GM20000 (cell line): ENCODE measurements at places on chromosomes 4 and X.

DNA sequence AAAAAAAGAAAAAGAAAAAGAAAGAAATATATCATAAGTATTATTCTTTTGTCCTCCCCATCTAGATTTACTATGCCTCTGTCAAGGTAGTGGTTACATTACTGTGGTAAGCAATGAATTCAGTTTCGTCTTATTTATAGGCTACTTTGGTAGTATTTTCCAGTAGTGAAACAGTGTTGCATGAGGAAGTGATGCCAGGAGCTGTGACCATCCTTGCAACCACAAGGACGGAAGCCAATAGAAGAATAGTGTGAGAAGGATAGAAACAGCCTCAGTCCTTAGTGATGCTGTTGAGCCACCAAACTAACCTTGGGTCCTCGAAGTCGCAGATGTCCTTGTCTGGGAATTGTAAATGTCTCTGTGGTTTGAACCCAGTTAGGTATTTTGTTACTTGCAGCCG is 328.5 kb downstream of the PPP3CA start:
- DNase-seq: peak; percentile 52

DNA sequence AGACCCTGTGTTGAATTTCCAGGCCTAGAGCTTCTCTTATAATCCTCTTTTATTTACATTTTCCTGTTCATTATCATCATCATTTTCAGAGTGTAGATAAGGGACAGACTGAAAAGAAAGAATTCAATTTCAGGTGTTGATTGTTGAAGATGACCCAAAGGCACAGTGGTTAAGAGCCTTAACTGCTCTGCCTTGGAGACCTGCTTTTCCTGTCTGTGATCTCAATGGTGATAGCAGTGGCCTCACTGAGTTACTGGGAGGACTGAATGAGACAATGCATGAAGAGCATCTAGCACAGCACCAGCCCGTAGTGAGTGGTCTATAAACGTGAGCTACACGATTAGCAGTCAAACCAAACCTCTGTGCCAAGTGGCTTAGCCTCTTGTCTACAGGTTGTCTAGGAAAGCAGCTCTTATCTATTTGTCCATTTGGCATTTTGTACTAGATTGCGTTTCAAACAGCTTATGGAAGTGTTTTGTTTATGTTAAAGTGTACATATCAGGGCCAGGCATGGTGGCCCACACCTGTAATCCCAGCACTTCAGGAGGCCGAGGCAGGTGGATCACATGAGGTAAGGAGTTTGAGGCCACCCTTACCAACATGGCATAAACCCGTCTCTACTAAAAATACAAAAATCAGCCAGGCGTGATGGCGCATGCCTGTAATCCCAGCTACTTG is 41.5 kb downstream of the SETD7 start:
- no peak for DNase-seq

DNA sequence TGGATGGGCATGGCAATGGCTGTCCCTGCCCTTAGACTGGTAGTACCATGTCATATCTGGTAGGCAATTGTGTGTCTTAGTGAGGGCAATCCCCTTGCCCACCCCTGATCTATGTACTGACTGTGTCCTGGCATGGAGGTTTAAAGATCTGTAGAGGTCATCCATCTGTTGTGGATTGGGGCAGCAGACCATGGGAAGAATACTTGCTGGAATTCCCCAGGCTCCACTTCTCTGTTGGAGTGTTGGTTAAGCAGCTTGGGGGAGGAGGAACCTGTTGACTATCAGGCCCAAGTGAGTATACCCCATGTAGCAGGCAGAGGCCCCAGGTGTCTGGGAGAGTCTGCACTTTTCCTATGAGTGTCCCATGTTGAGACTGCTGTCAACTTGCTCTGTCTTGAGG is 246.7 kb upstream of the DIPK2B start:
- DNase-seq: no peak

DNA sequence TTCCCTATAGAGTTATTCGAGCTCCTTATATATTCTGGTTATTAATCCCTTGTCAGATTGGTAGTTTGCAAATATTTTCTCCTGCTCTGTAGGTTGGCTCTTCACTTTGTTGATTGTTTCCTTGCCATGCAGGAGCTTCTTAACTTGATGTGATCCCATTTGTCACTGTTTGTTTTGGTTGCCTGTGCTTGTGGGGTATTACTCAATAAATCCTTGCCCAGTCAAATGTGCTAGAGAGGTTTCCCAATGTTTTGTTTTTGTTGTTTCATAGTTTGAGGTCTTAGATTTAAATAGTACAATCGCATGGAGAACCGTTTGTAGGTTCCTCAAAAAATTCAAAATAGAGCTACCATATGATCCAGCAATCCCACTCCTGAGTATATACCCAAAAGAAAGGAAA is 2.3 kb upstream of the SYTL5 start:
- DNase-seq: no peak

GRCh38 chr4:83605744-83606172 is 69.8 kb downstream of the GPAT3 start:
- no peak for DNase-seq

- DNase-seq: no peak
These were observed 84.4 kb downstream of the SCFD2 start for GRCh38 chr4:53281438-53281837.
